Activated CD4-positive, alpha-beta T cell treated with anti-CD3 and anti-CD28 coated beads, Interleukin-2, amount 50 U/mL, for 24 hours (primary cell): ENCODE measurements at places on chromosomes 12 and 14.

DNA sequence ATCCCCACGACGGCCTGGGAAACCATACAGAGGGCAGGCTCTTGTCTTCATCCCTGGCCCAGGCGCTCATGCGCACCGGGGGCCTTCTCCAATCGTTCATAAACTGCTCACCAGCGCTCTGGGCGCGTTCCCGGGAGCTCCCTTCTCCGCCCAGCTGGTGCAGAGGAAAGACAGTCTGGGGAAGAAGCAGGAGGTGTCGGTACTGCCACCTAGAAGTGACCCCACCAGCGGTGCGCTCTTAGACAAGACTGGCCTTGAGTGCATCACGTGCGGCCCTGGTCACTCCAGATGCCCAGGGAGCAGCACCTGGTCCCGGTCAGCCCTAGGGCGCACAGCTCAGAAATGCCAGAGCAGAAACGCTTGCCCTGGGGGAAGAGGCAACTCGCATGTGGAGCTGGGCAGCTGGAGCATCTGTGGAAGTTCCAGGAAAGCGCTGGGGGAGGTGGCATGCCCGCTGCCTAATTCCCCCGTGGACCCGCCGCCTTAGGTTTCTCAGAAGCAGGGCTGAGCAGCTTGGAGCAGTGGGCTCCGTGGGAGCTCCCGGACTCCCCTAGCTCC lies 2.5 kb downstream of the GSC start:
- no peak for DNase-seq

GRCh38 chr12:98909746-98910145 lies 264.7 kb downstream of the APAF1 start:
- no peak for DNase-seq

GRCh38 chr12:5034603-5035002 lies 9.1 kb upstream of the KCNA5 start:
- DNase-seq, result no peak

DNA sequence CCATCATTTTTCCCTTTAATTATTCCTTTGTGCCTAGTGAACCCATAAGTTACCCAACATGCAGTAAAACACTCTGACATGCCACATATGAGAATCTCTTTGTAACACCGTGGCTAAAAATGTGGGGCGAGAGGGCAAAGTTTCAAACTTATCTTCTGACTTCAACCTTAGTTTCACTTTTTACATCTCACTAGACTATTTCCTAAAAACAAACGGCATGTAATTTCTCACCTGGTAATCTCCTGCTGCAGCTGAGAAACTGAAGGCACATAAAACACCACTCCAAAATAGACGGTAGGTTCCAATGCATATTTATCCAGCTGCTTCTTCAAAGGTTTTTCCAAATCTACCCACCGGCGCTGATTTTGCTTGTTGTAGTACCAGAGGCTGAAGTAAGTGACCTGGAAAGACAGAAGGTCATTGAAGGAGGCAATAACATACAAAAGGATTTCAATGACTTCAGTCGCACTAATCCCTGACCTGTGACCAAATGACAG lies 37.9 kb downstream of the PTPN21 start:
- DNase-seq, result no peak

- DNase-seq, result no peak
Observed at GRCh38 chr12:16148938-16149337, 128.5 kb downstream of the SLC15A5 start.
